Thyroid gland (tissue), 4 donors: ENCODE measurements at places on chromosomes 16 and 17. TPM values are rescaled to one million over a fixed set of nuclear protein-coding genes. Genes with fewer than 3 reads are reported as not detected.

The RAMP2 gene
- 26.0 TPM for total RNA-seq

The TBC1D3G gene
- not detected for total RNA-seq

DNA sequence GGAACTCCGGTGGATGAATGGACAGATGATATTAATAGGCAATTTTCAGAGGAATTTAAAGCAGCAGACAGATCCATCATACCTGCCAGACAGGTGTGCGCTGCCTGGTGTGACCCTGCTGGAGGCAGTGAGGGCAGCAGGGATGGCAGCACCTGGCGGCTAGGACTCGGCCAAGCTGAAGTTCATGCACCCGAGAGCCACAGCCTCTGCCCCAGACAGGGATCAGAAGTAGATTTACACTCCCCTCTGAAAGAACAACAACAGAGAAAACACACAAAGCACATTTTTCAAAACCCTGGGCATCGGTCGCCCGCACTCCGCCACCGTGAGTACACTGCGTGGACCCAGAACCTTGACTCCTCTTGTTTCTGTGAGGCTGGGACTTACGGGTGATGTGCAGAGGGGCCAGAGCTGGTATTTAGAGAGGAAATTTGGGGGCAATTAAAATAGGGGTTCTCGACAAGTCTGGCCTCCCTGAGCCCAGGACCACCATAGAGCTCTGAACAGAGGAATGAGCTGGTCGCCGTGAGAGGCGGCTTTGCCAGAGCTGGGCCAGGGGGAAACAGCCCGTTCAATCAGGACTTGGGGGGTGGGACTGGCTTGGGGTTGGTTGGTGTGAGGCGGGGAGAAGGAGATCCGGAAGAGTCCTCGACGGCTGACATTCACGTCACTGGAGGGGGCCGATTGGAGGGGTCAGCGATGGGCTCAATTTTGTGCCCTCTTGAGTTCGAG is 101.0 kb downstream of the METRNL start:
- DNase-seq = no peak

DNA sequence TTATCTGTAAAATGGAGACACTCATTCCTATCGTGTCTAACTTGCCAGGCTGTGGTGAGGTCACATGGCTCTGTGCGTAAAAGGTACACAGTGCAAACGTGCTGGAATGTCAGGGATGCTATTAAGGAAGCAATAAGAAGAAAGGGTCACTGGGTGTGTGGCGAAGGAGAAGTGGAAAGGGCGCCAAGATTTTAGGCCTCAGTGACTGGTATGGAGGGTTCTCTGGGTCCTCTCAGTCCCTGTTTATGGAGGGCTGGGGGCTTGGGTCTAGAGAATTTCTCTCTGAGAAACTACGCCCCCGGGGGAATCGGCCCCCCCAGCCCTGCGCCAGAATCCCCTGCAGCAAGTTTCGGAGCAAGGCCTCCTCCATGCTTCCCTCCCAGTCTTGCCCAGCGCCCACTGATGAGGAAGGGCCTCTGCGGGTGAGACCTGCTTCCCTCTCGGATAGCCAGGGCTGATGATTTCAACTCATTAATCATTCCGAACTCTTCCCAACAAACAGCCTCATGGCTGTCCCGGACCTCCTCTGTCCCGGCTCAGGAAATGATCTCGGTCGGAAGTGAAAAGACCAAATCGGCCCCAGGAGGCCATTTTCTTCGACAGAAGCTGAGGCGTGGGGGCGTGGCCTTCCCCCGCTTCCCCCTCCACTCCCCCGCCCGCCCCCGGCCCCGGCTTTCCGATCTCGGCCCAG is 1.2 kb upstream of the HEXIM1 start:
- DNase-seq = peak; percentile 67

- DNase-seq = no peak
These were observed 165.8 kb upstream of the ZNF267 start for GRCh38 chr16:31707743-31708335.

- DNase-seq = no peak
These were observed 6.0 kb upstream of the RBFOX3 start for GRCh38 chr17:79616801-79617200.

DNA sequence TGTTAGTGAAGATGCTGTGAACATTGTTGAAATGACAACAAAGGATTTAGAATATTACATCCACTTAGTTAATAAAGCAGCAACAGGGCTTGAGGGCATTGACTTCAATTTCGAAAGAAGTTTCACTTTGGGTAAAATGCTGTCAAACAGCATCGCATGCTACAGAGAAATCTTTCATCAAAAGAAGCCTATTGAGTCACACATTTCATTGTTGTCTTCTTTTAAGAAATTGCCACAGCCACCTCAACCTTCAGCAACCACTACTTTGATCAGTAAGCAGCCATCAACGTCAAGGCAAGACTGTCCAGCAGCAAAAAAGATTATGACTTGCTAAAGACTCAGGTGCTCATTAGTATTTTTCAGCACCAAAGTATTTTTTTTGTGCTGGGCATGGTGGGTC is 13.2 kb upstream of the MAP2K6 start:
- no peak for DNase-seq

GRCh38 chr16:73775841-73776388 is 520.7 kb upstream of the PSMD7 start:
- no peak for DNase-seq

DNA sequence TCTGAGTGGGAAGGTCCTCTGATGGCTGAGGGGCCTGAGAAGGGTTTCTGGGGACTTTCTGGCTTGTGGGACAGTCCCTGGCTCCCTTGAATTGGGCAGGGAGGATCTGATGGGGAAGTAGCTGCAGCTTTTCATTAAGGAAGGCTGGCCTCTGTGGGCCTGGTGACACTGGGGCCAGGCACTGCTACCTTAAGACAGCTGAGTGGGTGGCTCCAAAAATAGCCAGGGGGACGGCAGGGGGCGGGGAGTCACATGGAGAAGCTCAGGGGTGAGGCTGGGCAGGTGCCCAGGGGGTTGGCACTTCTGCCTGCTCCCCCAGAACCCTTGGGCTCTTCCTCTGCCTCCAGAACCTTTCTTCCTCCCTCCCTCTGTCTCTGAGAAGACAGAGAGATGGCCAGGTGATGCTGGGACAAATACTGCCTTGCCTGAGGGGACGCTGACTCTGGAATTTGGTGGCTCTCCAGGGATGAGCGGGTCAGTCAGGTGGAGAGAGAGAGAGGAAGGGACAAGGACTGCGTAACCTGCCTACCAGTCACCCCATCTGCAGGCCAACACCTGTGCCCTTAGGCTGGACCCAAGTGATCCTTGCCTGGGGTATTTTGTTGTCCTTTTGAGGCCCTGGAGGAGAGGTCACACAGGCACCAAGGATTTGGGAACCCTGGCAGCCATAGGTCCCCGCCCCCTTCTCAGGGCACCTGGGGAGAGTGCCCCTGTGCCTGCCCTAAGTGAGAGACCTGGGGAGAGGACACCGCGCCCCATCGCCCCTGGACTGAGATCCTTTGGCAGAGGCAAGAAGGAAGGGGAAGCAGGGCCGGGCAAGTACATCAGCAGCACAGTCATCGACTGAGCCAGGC is 1.7 kb upstream of the SGCA start:
- DNase-seq = no peak

DNA sequence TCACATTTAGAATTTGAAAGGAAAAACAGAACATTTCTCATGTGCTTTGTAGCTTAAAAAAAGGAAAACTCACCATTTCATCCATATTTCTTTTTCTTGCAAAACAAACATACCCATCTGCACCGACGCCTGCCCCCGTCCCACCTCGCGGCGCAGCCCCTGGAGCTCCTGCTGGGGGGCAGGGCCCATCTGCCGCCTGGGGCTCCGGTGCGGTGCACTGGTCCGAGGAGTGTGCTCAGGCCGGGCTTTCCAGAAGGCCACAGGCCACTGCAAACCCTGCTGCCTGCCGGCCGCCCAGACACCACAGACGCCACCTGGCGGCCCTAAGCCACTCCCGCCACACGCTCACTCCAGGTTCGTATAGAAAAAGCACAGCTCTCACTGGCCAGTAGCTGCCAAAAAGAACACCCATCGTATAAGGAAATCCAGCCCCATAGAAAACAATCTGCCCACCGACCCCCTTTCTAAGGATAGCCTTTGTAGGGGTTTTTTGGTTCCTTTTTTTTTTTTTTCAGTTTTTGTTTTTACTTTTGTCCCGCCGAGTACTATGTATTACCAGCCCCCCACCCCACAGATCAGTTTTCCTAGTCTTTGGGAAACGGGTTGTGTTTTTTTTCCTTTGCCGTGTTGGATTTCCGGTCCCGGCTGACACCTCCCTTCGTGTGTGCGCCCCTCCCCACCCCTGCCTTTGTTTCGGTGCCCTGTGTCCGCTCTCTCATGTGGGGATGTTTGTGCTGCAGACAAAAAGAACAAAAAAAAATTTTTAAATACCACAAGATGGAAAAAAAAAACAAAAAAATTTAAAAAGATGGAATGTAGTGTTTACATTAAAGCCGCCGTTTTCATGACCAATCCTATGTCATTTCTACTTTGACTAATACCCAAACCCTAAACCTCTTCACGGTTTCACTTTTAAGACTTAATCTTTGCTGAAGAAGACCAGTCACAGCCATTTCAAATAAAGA is 68.8 kb downstream of the AMFR start:
- DNase-seq = peak; percentile 85

DNA sequence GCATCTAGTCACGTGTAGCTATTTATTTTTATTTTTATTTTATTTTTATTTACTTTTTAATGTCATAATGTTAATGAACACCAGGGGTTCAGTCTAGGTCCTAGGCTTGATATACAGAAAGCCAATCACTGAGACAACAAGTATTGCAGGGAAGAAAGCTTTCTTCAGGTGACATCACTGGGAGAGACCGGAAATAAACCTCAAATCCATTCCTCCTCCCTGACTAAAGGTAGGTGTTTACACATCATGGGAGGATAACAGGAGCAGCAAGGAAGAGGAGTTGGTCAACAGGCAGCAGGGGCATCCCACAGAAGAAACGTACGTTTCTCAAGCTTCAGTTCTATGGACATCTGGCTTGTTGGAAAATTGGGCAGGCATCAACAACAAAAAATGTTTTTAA is 9.5 kb upstream of the HEATR3 start:
- DNase-seq = no peak

DNA sequence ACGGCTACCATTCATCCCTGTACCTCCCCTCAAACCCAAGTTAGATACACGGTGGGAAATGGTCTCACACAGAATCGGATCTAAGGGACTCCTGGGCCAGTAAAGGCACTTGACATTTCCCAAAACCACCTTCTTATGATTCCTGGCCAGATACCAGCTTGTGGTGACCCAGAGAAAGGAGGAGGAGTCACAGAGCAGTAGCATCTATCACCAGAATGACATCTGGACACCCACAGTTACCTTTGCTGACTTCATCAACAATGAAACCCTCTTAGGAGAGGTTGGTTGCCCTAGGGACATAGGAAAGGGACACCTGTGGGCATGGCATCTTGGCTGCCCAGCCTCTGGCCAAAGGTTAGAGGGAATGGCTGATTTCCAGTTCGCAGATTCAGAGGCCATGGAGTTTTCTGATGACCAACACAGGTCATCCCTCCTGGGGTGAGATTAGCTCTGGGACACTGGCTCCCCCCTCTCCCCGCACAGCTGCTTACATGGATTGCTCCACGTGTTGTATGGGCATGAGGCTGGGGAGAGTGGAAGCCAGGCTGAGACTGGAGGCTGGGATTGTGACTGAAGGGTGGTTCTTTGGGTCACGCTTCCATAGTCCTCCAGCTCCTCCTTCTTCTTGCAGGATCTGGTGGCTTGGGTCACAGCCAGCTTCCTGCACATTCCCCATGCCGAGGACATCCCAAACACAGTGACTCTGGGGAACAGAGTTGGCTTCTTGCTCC is 1.4 kb upstream of the AOC3 start:
- peak; percentile 58 for DNase-seq

- DNase-seq = no peak
These were observed 50.6 kb downstream of the KLHDC4 start for GRCh38 chr16:87715231-87715630.

- peak; percentile 80 for DNase-seq
These were observed 3.5 kb upstream of the SNX29 start for GRCh38 chr16:11973070-11973469.

- peak; percentile 70 for DNase-seq
These were observed 137.9 kb upstream of the GSE1 start for GRCh38 chr16:85475233-85475632.

- DNase-seq = peak; percentile 74
These were observed 54.5 kb downstream of the NDE1 start for GRCh38 chr16:15704545-15704987.

DNA sequence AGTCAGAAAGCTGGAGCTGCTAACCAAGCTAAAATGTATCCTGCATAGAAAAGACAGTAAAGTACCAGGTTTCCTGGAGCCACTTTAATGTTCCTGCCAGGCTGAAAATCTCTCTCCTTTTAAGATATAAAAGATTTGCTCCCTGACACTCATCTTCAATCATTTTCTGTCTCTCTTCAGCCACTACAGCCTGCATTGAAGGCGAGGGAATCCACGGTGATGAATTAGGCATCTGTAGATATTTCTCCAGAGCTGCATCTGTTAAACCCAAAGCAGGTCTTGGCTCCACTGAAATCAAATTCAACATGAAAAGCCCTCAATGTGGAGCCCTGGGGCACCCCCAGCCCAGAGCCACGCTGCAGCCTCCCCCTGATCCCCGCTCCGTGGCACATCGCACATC is 94.7 kb upstream of the CRHR1 start:
- DNase-seq = no peak

DNA sequence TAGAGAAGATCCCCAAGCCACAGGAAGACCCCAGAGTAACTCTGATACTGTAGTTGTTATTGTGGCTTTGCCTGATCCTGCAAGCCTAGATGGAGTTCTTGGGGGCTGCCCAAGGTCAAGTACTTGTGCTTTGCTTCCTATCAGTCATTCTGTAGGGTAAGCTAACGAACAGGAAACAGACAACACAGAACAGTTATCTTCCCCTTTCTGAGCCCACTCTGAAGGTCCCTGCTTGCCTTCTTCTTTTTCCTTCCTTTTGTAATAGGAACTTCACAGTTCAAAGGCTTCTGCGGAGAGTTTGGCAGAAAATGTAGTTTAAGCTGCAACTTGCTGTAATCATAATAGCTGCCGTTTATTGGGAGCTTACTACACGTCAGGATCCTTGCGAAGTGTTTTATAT is 494.1 kb upstream of the ERCC4 start:
- no peak for DNase-seq
